ENCODE measurements at places on chromosomes 3 and 15.

DNA sequence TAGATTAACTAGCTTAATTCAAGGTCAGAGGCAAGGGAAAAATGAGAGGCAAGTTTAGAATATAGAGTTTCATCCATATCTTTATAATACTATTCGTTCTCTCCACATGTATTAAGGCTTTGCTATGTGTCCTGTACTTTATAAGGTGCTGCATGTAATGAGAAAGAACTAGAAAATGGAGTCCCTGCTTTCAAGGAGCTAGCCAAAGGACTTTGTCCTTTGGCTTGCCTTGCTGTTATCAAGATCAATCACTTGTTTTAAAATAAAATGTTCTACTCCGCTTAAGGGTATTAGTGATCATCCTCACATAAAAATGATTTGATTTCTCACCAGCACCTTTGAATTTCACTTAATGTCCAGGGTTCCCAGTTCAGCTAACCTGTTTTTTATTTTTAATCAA lies 470.9 kb downstream of the WDR72 start:
- no peak for DNase-seq

DNA sequence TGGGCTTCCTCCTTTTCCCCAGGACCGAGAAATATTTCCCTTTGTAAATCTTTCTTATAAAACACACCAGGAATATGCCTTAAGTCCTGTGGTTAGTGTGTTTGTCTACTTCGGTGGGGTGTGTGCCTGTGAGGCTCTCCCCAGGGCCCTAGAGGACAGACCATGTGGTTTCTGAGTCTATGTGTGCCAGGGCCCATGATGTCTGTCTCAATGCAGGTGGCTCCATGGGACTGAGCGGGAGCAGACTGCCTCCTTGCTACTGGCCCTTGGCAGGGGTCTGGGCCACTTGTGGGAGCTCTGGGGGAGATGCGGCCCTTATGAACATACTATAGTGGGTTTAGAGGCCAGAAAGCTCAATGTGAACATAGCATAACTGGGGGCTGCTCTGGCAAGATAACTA lies 37.6 kb downstream of the SCN5A start:
- DNase-seq: no peak

DNA sequence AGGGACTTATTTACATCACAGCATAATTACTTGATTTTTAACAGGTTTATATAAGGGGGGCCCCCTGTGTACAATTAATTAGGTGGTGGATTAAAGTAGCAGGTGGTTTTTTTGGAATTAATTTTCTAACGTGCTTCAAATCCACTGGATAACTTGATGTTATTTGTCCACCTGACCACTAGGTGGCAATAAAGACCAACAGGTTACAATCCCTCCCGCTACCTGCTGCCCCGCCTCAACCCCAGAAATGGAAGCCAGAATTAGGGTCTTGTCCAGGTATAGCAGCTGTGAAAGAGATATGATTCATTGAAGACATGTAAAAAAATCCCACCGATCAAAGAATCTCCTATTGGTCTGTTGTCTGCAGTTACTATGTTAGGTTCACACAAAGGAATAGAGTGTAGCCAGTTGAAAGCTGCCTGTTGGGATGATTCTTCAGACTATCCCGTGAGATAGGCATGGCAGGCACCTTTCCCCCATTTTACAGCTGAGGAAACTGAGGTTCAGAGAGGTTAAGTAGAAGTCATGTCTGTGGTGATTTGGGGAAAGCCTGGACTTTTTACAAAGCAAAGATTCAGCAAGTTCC lies 44.0 kb downstream of the MFSD1 start:
- no peak for DNase-seq

GRCh38 chr15:33293713-33294334 lies 16.9 kb upstream of the RYR3 start:
- DNase-seq: no peak

GRCh38 chr3:58955308-58955707 lies 94.5 kb downstream of the CFAP20DC start:
- no peak for DNase-seq

All from suprapubic skin (tissue), 4 donors.